Karpas-422 (cell line): ENCODE measurements at places on chromosomes 3 and 15.

GRCh38 chr3:46491089-46492070 lies 6.4 kb upstream of the RTP3 start:
- no peak for DNase-seq

DNA sequence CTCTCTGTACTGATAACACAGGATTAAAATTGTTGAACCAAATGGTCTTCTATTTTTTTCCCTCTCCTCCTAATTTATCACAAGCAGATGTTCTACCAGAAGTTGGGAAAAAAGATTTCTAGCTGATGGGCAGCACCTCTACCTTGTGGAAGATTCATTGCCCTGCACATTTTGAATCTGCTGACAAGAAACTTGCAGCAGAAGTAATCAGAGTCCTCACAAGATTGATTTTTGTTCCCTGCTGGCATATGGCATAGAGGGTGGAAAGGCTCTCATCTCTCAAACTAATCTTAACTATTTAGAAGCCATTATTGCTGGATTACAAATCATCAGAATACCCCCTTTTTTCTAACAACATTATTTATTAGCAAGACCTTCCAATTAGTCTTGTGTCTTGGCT lies 148.9 kb upstream of the MEIS2 start:
- no peak for DNase-seq

DNA sequence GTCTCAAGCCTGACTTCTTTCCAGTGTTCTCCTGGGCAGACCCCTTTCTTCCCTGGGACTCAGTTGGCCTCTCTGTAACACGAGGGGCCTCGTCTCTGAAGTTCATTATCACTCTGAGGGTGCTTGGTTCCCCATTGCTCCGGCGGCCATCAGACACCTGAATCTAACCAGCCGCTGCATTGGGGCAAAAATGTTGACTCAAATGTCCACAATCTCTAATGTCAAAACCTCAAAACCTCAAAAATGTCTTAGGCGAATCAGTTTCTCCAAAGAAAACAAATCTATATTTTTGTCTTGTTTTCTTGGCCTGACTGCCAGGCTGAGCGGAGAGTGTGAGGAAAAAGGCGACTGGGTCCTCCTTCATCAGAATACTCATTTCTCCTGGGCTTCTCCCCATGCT lies 220.7 kb downstream of the VPS13C start:
- DNase-seq: no peak

DNA sequence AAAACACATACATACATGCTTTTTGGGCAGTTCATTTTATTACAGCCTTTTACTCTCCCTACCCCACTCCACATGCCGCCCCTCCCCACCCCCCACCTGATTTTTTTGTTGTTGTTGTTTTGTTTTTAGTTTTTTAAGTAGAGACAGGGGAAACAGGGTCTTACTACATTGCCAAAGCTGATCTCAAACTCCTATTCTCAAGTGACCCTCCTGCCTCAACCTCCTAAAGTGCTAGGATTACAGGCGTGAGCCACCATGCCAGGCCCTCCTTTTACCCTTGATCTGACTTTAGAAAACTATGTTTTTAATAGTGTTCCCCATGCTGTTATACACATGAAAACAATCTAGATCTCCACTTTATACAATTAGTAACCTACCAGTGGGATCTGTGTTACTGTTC lies 14.8 kb downstream of the PDE12 start:
- no peak for DNase-seq

DNA sequence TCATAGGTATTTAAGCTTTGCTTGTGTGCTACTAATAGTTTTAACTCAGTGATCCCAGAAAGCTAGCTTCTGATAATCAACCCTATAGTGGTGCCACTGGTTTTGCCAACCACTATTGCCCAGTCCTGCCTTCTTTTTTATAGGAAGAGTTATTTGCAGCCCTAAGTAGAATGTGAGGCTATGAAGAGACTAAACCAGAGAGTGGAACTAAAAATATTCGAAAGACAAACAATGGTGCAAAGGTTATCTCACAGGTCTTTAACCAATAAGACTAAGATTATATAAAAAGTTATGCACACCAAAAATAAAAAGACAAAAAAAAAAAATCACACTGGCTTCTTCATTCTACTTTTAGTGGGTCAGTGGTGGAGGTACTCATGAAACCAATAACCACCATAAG lies 85.6 kb downstream of the NBEAL2 start:
- DNase-seq: no peak
